Naive thymus-derived CD4-positive, alpha-beta T cell (primary cell): ENCODE measurements at places on chromosomes 7 and 10.

- DNase-seq: no peak
Observed at GRCh38 chr7:101486433-101487104, 123.9 kb downstream of the COL26A1 start.

DNA sequence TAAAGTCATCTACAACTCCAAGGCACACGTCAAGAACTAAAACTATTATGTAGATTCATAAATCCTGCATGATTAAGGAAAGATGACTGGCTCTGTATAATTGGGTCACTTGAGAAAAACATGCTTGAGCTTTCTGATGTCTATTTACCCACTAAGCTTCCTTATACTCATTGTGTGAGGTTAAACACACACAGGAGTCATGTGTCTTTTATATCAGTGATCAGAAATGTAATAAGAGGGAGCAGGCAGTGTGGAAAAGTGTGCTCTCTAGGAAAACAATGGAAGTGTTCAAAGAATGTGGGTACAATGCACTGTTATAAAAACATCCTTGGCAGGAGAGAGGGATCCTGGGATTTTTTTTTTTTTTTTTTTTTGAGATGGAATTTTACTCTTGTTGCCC lies 108.6 kb upstream of the ARID5B start:
- DNase-seq: no peak

GRCh38 chr10:13634207-13634606 lies 47.4 kb downstream of the PRPF18 start:
- no peak for DNase-seq

GRCh38 chr10:29576681-29577080 lies 58.1 kb downstream of the SVIL start:
- DNase-seq: no peak

- DNase-seq: no peak
Observed at GRCh38 chr10:93071674-93072224, 1.9 kb upstream of the CYP26A1 start.
